ENCODE measurements at places on chromosomes 1 and 21.

DNA sequence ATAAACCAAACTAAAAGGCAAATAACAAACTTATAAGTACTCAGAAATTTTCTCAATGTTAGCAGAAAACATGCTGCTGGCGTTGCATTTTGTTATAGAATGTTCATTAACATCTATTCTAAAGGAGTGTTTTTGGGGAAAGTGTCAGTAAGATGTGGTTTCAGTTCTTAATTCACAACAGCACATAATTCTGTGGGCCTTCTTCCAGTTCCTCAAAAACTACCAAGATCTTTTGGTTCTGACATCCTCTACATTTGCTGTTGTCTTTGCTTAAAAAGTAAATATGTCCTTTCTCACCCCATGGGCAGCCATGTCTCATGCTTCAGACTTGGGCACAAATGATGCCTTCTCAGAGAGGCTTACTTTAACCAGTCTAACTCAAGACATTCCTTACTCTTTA is 152.5 kb downstream of the CDC7 start:
- DNase-seq, result no peak

GRCh38 chr1:15279576-15280230 is 32.7 kb downstream of the FHAD1 start:
- DNase-seq, result no peak

DNA sequence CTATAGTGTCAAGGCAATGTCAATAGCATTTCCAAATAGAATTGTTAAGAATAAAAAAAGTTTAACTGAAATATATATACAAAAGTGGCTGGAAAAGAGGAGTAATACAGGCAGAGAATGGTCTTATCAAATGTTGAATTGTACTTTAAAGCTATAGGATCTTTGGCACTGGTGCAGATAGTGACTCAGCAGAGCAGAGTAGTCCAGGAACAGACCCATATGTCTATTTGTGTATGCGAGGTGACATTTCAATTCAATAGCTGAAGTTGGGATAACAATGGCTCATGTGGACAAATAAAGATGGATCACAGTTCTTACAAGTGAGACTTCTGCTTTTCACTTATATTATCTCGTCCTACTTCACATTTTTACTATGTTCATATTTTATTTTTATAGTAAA is 543.0 kb upstream of the B3GALT2 start:
- DNase-seq, result no peak

- DNase-seq, result no peak
These were observed 25.2 kb downstream of the ETS2 start for GRCh38 chr21:38830671-38831525.

DNA sequence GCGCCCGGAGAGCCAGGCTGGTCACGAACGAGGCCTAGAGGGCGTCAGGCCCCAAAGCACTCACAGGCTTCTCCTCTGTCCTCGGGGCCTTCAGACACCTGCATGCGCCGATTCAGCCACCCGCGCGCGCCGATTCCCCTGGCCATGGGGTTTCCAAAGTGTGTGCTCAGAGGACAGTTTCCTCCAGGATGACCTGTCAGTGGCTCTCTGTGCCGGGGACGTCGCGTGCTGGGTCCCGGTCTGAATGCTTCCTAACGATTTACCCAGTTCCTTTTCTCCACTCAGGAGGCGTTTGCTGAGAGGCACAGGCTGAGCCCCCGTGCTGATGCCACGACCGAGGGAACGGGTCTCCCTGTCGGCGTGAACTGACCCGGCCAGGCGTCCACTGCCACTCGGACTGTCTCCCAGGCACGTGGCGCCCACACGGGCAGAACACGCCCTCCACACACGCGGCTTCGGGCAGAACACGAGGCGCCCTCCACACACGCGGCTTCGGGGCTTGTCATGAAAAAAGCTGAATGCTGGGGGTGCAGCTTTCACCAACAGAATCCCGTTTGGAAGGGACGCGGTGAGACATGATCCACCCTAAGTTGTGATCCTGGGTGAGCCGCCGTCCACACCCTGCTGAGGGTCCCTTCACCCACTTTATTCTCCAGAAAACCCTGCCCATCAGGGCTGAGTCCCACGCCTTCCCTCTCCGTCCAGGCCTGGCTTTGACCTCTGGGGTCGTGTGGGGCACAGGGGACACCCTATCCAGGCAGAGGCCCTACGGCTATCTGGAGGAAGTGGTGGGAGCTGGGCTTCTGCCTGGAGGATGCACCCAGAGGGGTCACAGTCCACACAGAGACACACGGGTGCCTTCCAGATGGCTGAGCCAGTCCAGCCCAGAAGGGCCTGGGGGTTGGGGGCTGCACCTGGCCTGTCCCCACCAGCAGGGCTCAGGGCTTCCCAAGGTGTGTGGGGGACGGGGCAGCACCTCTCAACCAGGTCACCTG is 56.1 kb downstream of the COL6A1 start:
- DNase-seq, result no peak

DNA sequence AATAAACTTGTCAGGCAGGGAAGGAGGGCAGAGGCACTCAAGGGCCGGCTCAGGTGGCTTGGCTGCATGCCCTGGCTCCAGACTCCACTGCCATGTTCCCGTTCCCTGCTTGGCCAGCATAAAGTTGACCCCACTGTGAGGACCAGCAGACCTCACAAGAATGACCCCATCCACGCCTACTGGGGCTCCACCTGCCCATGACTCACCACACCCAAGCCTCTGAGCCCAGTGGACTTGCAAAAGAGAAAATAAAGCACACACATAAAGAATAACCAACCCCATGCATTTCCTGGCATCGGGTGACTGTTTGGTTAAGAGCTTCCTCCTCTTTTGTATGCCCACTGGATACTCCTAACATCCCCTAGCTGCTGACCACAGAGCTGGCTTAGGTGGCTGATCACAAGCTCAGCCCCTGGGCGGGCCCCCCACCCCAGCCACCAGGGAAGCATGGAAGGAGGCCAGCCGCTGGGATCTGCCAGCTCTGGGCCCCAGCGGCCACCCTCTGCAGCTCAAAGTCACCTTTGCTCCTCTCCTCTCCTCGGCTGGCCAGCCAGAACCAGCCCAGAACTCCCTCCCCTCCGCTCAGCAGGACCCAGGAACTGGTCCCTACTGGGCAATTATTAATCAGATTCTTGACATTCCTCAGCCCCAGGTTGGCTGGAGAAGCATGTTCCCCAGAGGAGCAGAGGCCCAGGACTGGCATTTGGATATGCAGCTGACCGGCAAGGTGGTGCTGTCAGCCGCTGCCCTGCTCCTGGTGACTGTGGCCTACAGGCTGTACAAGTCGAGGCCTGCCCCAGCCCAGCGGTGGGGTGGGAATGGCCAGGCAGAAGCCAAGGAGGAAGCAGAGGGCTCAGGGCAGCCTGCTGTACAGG is at the start of gene KLHDC7A:
KLHDC7A (plus strand) TSS at position 616 of the 875 bp plus-strand sequence; CDS start at position 668, 52 bp downstream.
- DNase-seq, result no peak

DNA sequence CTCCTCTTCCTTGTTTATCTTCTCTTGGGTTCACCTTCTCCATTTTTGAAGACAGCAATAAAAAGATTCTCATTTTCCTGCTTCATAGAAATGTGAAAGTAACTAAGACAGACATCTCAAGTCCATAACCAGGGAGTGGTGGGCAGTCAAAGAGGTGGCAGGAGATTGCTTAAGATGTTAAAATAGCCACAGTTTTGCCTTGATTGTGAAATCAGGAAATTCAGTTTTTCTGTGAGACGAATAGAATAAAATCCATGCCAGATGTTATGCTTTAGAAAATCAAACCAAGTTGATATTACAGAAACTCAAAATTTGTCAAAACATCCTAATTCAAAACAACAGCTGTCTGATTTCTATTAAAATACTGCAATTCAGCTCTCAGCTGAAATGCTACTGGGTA is 57.2 kb downstream of the TNN start:
- no peak for DNase-seq

GRCh38 chr1:65476327-65476726 is 55.9 kb downstream of the LEPR start:
- DNase-seq, result no peak

DNA sequence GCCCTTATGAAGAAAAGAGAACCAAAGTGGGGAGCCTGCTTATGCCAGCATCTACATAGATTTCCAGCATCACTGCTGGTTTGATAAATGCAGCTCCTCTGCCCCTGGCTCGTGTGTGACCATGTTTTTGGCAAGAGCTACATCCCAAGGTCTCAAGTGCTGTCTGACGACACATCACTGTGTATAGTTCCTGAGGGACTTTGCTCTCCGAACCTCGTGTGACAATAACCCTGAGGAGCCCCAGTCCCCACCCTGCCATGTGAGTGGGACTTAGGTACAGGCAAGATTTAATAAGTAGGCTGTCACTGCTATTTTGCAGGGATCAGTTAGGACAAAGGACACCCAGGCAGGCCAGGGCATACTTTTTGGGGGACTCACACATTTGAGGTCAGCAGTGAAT is 28.8 kb upstream of the RERE start:
- DNase-seq, result no peak

DNA sequence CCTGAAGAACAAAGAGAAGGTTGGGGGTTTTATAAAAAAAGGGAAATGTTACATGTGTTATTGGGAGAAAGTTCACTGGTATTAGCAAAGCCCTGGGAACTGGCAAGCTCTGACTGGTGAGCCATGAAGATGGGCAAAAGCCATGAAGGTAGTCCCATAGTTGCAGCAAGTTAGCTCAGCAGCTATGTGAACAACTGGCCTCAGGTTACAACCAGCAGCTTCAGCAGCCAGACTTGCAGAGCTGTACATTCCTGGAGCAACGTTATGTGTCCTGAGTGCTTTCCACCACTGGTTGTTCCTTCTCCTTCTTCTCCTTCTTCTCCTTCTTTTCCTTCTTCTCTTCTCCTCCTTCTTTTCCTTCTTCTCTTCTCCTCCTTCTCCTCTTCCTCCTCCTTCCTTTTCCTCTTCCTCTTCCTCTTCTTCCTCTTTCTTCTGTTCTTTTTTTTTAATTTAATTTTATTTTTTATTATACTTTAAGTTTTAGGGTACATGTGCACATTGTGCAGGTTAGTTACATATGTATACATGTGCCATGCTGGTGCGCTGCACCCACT is 56.1 kb upstream of the TLR5 start:
- DNase-seq, result no peak

- DNase-seq, result no peak
These were observed 145.5 kb downstream of the CRB1 start for GRCh38 chr1:197413564-197413963.

DNA sequence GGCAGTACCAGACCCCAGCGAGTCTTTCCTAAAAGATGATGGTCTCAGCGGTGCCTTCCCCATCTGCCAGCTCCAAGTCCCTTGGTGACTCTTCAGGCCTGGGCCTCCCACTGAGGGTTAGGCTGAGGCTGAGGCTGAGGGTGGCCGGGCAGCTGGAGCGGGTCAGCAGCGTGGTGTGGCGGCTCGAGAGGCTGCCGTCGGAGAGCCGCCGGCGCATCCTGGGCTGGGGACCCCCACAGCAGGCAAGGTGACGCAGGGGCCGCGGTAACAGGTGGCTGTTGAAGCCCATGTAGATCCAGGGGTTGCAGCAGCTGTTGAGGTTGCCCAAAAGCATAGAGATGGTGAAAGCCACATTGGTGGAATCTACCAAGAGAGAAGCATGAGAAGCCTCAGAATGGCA is 7.0 kb downstream of the AVPR1B start:
- DNase-seq, result no peak

DNA sequence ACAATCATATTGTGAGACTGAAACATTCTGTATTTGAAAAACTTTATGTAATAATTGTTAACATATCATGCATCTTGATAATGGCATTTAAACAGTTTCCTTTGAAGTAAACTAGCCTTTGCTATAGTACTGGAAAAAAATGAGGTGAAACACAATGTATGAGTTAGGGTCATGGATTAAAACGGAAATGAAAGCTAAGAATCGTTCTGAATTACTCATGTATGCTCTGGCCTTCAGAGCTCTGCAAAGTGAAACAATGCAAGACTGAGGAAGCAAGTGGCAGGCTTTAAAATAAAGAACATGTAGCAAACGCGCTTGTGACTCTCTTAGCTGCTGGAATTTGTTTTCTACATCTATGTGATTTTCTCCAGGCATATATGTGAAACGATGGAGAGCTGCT is 317.1 kb downstream of the DPYD start:
- peak; percentile 4 for DNase-seq

DNA sequence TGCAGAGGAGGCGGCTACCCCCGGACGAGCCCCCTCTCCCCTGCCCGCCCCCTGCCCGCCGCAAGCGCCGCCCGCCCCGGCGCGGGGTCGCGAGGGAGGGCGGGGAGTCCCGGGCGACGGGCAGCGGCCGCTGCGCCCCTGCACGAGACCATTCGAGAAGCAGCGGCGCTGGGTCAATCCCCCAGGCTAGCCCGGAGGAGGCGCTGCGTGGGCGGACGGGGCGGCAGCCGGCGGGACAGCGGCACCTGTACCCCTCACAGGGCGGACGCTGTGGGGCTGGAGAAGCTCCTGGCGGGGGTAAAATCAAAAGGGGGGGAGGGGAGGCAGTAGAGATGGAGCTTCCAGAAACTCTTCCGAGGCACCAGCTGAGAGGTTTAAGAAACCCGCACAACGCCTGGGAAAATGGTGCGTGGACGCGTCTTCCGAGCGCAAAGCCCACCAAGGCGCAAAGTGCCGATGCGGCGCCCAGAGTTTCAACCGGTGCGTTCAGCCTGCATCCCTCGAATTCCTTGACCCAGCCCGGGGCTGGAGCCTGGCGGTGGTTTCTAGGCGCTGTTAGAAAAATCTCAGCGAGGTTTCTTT is at the start of gene PLPPR5:
PLPPR5 (minus strand) TSS at position 1 of the 582 bp plus-strand sequence. CDS start 190 bp downstream, outside the sequence.
- no peak for DNase-seq

GRCh38 chr1:174795806-174796205 is 203.9 kb upstream of the CACYBP start:
- DNase-seq, result no peak

DNA sequence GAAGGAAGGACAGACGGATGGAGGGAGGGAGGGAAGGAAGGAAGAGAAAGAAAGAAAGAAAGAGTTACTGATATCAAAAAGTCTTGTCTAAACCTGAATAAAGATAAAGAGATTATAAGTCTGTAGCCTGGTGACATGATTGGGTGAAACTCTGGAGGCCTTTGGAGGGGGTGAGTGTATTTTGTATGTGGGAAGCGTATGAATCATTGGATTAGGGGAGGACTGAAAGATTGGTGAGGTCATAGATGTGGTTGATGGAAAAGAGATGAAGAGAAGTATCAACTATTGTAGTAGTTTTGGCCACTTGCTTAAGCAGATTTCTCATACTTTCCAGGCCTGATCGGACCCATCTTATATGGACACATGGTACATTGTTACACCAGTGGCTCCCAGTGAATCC is 11.5 kb upstream of the KCNJ6 start:
- no peak for DNase-seq

GRCh38 chr1:225855503-225856300 is 26.5 kb downstream of the TMEM63A start:
- no peak for DNase-seq

DNA sequence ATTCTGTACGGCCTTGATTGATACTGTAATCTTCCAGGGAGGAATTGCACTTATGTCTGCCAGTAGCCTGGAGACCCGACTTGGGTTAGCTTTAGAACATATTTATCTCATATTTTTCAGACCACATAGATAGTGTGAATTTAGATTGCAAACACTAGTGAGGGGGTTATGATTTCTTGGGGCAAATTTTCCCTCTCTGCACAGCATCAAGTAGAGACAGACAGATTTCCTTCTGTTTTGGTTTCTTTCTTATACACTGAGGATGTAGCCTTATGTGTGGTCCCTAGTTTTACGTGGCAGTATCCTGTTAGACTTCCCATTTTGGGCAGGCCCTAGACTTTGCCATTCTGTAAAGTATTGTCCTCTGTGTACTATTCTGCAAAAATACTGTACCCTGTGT is 29.0 kb downstream of the SOAT1 start:
- DNase-seq, result no peak

- DNase-seq, result no peak
These were observed 262.8 kb downstream of the LMO4 start for GRCh38 chr1:87591492-87591891.

Data from AG09309 (cell line).